Tracheal epithelial cell (primary cell): ENCODE measurements at places on chromosomes 2 and 18. TPM values are rescaled to one million over a fixed set of nuclear protein-coding genes. Genes with fewer than 3 reads are reported as not detected.

Gene STARD6
- 0.43 TPM in 1 of 2 replicates, not detected in the other for total RNA-seq

Gene MLPH
- 9.9 and 16.4 TPM in 2 replicates for total RNA-seq

Gene BBS5
- total RNA-seq = 1.2 and 2.1 TPM in 2 replicates

Gene HADHB
- total RNA-seq = 82.2 and 125 TPM in 2 replicates

Gene PROC
- 1.2 TPM in 1 of 2 replicates, not detected in the other for total RNA-seq

Gene HOXD10
- total RNA-seq = 0.48 TPM in 1 of 2 replicates, not detected in the other

Gene KIF3C
- total RNA-seq = 1.9 and 15.4 TPM in 2 replicates

Gene GATA6
- 2.9 and 5.1 TPM in 2 replicates for total RNA-seq

Gene SAG
- total RNA-seq = under 0.01 TPM in 1 of 2 replicates, not detected in the other

Gene ACTR3
- total RNA-seq = 178 and 290 TPM in 2 replicates

Gene NXPH2
- not detected in 2 replicates for total RNA-seq

Gene TMEM87B
- 32.0 and 36.4 TPM in 2 replicates for total RNA-seq

Gene KCNK3
- total RNA-seq = 4.3 TPM in 1 of 2 replicates, not detected in the other

Gene COA5
- 11.6 and 17.5 TPM in 2 replicates for total RNA-seq

Gene CCDC150
- total RNA-seq = 0.21 and 4.6 TPM in 2 replicates

Gene KCNG2
- total RNA-seq = not detected in 2 replicates

Gene G6PC2
- not detected in 2 replicates for total RNA-seq

Gene R3HDM1
- total RNA-seq = 4.3 and 6.2 TPM in 2 replicates
